ENCODE measurements at places on chromosomes 1 and 21.

DNA sequence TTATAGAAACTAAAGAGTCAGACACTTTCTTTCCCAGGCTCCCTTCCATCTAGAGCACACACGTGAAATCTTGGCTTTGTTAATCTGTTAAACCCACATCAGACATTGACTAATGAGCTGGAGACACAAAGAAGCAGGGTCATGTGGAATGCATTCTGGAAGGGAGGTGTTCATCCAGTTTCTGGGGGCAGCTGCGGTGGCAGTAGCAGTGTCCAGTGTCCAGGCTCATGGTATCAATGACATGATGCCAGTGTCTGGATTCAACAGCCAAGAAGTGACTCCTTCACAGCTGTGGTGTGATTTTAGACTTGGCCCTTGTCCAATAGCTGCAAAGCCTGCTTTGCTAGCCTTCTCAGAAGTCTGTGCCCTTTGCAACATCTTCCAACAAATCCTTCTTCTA lies 95.2 kb downstream of the NTPCR start:
- no peak for DNase-seq

DNA sequence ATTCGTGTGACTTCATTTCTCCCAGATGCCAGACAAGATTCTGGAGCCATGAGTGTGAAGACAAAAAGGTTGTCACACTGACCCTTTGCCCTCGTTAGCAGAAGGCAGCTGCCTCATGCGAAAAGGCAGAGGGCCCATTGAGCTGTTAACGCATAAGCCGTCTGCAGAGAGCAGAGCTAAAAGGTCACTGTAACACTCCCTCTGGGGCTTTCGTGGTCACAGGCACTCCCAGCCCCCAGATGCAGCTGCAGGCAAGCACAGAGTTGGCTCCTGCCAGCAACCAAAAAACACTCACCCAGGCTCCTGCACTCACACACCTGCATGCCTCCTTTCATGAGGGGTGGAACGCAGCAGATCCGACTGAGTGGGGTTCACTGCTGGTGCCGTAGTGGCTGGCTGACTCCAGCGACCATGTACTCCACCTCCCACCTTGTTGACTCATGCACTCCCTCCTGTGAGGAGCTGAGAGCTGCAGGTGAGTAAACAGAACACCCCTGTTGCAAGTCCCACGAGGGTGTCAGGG lies 287.5 kb downstream of the SMYD3 start:
- no peak for DNase-seq

GRCh38 chr1:89540406-89540970 lies 15.9 kb downstream of the LRRC8B start:
- no peak for DNase-seq

DNA sequence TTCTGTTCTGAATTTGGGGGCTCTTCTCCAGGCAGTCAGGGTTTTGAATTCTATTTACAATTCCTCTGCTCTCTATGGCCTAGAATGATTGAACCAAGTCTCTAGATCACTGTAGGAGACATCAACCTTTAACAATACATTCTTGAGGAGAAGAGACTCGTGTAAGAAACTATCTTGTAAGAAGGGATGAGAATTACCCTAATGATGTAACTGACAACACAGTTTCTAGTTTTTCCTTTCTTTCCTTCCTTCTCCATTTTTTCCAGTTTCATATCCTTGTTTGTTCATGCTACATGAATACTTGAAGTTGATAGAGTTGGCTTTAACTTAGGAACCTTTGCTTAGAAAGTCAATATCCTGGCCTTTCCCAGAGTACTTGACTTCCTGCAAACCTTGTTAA lies 1.3 kb upstream of the ATP1A1 start:
- DNase-seq: no peak

- DNase-seq: no peak
Observed at GRCh38 chr1:178652506-178653490, 72.2 kb upstream of the RALGPS2 start.

DNA sequence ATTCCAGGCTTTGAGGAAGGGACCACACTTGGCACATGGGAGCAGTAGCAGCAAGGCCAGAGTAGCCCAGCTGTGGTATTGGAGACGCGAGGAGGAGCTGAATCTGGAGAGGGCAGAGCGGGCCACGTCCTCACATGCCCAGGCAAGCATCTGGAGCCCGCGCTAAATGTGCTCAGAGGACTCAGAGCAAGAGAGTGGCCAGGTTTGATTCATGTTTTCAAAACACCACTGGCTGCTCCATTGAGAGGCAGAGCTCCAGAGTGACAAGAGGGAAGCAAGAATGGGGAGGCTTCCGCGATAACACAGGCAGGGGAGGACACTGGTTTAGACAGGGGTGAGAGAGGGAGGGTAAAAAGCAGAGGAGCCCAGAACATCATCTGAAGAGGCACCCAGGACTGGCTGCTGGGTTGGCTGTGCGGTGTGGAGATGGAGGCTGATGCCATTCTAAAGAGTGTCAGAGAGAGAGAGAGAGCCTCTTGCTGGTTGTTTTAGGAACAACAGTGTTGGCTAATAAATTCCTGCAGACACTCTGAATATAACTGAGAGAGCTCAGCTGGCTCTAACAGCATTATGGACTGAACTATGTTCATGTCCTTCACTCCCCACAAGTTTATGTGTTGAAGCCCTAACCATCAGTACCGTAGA lies 32.3 kb downstream of the RCAN1 start:
- no peak for DNase-seq

DNA sequence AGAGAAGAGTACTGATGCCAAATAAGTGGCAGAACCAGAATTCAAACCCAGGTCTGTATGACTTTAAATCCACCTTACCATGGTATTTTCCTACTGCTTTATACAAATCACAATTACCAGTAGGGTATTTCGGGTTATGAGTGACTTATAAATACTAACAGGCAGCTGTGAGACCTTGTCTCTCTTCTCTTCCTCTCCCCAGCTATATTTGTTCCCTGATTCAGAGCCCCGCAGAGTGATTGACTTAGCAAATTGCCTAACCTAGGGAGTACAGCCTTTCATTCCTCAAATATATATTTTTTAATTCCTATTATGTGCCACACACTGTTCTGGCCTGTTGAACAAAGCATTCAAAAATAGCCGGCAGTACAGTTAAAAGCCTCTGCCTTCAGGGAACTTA lies 168.0 kb downstream of the CLEC20A start:
- DNase-seq: no peak

DNA sequence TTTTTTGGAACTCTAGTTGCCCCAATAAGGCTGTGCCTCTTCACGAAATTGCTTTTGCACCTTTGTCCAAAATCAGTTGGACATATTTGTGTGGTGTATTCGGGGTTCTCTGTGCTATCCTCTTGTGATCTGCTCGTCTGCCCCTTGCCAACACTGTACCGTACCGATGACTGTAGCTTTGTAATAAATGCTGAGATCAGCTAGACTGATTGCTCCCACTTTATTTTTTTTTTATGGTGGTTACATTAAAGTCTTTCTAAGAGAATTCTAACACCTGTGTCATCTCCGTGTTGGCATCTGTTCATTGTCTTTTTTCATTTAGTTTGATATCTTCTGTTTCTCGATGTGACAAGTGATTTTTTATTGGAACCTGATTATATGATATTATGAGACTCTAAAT lies 94.1 kb downstream of the ADARB1 start:
- no peak for DNase-seq

GRCh38 chr1:202615501-202616354 lies 94.5 kb downstream of the SYT2 start:
- DNase-seq: no peak

DNA sequence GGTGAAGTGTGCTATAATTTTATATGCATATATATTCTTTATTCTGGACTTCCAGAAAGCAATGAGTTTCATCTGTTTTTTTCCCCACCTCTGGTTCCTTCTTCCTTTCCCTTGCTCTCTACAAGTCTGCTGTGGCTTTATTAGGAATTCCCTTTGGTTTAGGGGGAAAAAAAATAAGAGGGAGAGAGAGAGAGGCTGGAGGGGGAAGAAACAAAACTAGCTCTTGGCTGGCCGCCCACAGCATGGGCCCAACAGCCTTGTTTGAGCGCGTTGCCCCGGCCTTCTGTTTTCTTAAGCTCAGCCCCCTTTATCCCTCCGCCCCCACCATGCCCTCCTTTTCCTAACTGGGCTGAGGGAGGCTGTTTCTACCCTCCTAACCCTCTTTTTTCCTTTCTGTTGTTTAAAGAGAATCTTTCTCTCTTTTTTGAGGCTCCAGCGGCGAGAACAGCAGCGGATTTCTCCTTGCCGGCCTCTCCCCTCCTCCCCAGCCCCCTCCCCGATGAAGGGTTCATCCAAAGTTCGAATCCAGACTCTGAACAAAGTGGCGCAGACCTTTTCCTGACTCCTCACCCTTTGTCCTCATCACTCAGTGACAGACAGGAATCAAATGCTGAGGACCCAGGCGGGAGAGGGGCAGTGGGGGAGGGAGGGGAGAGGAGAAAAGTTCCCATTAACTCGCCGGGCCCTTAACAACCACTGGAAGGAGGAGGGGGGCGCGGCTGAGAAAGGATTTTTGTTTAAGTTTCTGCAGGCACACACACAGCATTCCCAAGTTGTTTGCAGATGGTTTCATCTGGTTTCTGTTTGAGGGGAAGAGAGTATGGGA lies 29.7 kb downstream of the PBX1 start:
- DNase-seq: no peak

- peak; percentile 80 for DNase-seq
Observed at GRCh38 chr1:161044908-161045735, 655 bp downstream of the USF1 start.

DNA sequence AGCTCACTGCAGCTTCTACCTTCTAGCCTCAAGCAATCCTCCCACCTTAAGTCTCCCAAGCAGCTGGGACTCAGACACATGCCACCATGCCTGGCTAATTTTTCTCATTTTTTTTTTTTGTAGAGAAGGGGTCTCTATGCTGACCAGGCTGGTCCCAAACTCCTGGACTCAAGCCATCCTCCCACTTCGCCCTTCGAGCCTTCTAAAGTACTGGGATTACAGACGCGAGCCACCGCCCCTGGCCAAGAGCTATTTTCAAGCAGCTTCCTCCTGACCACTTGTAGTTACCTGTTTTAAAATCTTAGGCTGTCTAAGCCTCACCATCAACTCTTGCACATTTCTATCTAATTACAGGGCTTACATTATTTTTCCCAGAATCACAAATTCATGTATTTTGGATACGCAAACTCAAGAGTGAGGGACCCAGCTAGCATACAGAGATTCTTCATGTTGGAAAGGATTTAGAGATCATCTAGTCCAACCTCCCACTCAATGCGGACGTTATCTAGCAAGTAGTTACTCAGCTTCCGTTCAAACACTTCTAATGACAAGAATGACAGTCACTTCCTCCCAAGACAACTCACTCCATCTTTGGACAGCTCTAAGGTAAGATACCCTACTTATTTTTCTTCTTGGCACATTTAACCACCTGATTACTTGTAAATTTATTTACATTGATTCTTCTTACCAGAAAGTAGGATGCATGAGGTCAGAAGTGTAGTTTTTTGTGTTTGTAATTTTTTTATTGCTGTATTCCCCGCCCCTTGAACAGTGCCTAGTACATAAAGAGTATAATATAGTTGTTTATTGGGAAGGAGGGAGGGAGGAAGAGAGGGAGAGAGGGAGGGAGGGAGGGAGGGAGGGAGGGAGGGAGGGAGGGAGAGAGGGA lies 65.4 kb downstream of the LUZP1 start:
- DNase-seq: peak; percentile 75

GRCh38 chr21:25515484-25516405 lies 91.5 kb downstream of the MRPL39 start:
- DNase-seq: no peak

DNA sequence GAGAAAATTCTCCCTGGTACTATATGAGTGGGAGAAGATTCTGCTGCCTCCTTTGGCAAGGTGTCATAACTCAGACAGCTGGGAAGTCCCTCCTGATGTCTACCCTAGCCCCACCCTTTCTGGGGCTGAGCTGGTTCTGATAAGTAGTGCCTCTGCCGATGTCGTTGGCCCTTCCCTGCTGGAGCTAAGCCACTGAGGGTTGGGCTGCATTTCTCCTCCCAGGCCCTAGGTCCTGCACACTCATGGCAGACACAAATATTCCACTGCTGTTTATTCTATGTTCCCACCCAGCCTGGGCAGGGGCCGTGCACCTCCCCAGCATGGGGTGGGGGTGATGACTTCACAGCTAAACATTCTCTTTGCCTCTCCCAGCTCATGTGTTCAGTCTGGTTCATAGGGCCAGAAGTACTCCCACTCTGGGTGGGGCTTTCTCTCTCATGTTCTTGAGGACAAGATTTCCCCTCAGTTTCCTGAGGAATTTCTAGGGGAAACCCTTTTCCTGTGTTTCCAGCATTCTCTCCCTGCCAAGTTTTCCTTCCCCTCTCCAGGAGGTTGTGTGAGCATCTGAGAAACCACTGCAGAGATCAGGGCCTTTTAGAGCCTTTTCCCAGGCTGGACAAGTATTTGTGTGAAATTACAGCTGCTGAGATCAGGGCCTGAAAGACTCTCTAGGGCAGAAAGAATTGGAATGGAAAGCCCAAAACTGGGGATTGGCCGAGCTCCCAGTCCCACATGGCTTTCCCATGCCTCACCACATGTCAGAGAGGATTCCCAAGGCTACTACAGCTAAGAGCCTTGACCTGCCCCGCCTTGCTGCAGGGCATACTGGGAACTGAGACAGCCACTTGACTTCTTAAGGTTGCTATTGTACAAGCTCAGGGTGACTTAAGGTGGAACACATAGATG lies 66.2 kb downstream of the ATP2B4 start:
- no peak for DNase-seq

DNA sequence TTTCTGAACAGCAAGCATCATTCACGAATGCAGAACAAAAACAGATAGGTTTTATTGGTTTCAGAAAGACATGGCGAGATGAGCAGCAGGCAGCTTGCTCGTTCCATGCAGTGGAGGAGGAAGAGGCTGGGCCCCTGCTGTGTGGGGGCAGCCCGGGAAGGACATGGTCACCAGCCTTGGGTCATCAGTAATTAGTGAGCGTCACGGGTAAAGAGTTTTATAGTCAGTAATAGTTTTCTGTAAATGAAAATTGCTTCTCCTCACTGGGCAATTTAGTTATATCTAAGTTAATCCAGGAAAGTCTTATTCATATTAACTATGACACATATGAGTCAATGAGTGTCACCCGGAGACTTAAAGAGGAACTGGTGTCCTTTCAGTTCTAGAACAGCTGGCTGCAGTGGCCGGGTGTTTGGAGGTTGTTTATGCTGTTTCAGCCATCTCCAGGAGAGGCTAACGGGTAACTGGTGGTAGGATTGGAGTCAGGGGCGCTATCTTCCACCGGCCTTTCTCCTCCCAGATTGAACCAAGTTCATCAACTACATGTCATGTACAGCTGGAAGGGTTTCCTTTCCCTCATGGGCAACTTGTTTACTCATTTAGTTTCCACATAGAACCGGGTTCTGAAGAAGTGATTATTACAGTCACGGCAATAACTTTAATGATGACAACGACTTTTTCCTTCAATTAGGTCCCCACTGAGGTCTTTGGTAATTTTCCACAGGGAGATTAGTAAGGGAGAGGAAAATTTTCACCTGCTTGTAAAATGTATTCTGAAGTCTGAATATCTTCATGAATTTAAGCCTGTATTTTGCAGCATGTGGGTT lies 34.6 kb upstream of the SLC45A1 start:
- no peak for DNase-seq
